ENCODE measurements at places on chromosomes 1 and 21. TPM values are rescaled to one million over a fixed set of nuclear protein-coding genes. Genes with fewer than 3 reads are reported as not detected.

- H3K4me1 ChIP-seq: peaks cover 38% of the 10 kb centered on the region
- no peaks in the 10 kb centered on the region for H3K27me3 ChIP-seq
- DNase-seq: no peak
Observed at GRCh38 chr1:23198373-23198772, 18.9 kb downstream of the HTR1D start.

- H3K4me1 ChIP-seq: no peaks in the 10 kb centered on the region
- DNase-seq: no peak
- H3K36me3 ChIP-seq: no peaks in the 10 kb centered on the region
- H3K27ac ChIP-seq: no peak overlapping the region
- H3K4me3 ChIP-seq: no peak overlapping the region
- H3K27me3 ChIP-seq: no peaks in the 10 kb centered on the region
Observed at GRCh38 chr1:56418151-56418631, 161.2 kb downstream of the PLPP3 start.

DNA sequence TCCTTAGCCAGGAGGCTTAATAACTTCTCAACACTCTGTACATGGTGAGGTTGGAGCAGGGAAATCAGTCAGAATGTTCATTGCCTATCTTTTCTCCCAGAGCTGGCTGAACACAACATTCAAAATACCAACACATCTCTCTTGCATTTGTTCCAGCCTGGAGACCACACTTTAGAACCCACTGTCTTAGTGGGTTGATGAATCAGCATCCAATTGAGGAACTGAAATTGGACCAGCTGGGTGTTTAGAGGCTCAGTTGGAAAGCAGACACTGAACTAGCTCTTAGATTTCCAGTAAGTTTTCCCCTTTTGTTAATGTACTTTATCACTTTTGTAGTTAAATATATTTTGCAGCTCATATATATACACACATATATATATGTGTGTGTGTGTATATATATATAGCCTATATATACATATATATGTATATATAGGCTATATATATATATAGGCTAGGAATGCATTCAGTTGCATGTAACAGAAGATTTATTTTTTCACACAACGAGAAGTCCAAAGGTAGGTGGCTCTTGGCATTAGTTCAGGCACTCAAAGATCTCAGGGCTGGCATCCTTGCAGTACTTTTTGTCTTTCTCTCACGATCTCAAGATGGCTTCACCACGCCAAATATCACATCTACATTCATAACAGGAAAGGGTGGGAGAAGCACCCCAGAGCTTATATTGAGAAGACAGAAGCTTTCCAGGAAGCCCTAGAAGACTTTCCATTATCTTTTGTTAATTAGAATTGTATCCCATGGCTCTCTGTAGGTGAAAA, 35.0 kb upstream of the HUNK start:
- H3K4me3 ChIP-seq: no peak overlapping the region
- no peaks in the 10 kb centered on the region for H3K36me3 ChIP-seq
- H3K27me3 ChIP-seq: no peaks in the 10 kb centered on the region
- H3K4me1 ChIP-seq: no peaks in the 10 kb centered on the region
- DNase-seq: no peak
- H3K27ac ChIP-seq: no peak overlapping the region

GRCh38 chr1:45804669-45804969, 1.2 kb downstream of the MAST2 start:
- no peaks in the 10 kb centered on the region for H3K27me3 ChIP-seq
- H3K36me3 ChIP-seq: peaks cover 2% of the 10 kb centered on the region
- H3K4me3 ChIP-seq: peak overlapping the region; percentile 67
- H3K4me1 ChIP-seq: peaks cover 14% of the 10 kb centered on the region
- H3K27ac ChIP-seq: no peak overlapping the region

DNA sequence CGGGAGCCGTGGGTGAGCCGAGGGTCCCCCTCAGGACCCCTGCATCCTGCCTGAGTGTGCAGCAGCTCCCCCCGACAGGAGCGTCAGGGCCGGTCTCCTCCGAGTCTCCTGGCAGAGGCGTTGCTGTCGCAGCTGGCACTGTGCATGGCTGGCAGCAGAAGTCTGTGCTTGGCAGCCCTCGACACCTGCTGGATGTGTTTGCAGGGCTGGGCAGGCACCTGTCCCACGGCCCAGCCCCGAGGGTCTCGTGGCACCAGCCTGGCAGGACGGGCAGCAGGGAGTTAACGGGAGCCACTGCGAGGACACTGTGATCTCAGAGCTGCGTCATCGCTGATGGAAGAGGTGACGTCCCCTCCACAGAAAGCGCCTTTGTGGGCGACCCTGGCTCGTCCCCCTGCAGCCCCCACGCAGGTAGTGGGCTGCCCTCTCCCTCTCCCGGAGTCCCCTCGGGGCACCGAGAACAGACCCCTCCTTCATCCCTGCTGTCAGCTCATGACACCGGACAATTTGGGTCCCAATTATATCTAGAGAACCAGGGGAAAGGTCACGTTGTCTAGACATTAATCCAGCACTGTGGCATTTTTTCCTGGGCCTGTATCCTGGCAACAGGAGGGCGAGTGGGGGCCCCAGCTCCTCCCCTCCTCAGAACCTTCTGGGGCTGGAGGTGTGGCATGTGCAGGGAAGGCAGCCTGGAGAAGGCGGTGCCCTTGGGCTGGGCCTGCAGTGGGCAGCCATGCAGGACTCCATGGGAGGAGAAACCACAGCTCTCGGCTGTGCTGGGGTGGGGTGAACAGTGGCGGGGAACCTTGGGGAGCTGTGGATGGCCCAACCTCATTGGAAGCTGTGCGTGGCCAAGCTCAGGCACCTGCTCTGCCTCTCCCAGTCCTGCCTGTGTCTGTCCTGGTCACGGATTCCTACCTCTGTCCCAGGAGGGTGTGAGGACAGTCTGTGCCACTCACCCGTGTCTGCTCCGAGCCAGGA, 15.4 kb downstream of the COL18A1 start:
- no peak for DNase-seq
- no peaks in the 10 kb centered on the region for H3K27me3 ChIP-seq
- no peak overlapping the region for H3K4me3 ChIP-seq

GRCh38 chr1:40105028-40105427, 8.0 kb upstream of the PPT1 start:
- H3K27ac ChIP-seq: no peak overlapping the region
- no peaks in the 10 kb centered on the region for H3K36me3 ChIP-seq
- H3K4me1 ChIP-seq: peaks cover 10% of the 10 kb centered on the region
- H3K27me3 ChIP-seq: no peaks in the 10 kb centered on the region
- DNase-seq: no peak

DNA sequence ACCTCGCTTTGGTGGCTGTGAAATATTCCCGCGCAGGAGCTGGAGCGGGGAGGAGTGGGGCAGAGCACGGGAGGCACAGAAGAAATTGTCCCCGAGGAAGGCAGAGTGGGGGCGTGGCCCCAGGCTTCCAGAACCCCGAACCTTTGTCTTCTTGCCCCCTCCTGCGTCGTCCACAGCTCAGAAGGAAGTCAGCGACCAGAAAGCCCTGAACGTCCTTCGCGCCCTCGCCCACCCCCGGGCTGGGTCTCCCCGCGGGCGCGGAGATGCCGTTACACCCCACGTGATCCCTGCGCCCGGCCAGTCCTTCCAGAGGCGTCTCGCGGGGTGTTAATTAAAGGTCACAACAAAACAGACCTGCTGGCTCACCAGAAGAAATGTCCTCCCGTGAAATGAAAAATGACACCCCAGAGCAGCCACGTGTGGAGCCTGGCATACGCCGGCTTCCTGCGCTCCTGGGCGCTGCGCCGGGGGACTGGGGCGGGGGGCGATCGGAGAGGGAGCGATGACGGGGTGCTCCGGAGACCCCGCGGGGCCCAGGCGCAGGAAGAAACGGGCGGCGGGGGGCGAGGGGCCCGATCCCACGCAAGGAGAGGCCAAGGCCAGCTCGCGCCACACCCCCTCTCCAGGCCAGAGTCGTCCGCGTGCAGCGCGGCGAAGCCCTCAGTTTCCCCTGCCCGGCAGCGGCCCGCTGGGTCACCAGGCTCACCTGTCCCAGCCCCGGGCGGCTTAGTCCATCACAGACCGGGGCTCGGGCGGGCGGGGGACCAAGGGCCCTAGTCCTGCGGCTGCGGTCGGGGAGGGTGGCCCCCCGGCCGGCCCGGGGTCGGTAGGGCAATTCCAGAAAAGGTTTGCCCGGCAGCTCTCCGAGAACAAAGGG, 995 bp upstream of the KIF26B start:
- no peaks in the 10 kb centered on the region for H3K36me3 ChIP-seq
- no peak for DNase-seq
- H3K27ac ChIP-seq: no peak overlapping the region

DNA sequence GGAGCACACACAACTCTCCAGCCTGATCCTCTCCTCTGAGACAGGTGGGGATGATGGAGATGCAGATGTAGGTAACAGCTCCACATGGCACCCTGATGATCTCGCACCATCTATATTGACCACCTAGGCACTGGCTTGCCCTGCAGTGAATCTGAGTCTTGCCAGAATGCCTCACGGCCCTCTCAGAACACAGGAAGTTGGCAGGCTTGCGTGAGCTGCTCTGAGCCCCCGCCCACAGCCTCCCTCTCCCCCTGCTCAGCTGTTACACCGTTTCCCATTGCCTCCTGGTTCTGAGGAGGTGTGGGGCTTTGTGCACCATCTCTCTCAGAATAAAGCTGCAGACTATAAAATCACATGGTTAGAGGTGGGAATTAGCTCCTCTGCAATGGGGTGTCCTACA, 48.0 kb downstream of the URB2 start:
- no peak overlapping the region for H3K27ac ChIP-seq
- H3K36me3 ChIP-seq: no peaks in the 10 kb centered on the region
- no peaks in the 10 kb centered on the region for H3K27me3 ChIP-seq
- DNase-seq: no peak
- H3K4me3 ChIP-seq: no peak overlapping the region

DNA sequence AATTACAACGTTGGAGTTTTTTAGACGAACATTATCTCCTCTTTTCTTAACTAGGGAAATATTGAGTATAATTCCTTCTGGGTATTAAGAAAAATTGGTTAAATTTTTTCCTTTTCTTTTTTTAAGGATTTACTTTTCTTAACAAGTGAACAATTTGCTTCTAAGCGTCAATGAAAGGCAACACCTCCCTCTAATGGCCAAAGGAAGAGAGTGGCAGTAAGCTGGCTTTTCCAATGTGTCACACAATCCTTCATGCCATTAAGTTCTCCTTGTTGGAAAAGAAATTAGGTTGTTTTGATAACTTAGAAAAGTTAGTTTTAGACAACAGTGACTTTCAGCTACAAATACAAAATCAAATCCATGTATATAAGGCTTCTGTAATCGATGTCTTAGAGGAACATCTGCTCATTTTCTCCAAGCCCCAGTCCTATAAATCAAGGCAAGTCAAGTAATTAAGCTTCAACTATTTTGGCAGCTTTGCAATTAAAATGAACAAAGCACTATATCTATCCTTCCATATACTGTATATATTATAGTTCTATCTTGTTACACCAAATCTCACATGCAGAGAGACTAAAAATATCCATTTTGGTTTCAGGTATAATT, 62.8 kb downstream of the EDEM3 start:
- DNase-seq: no peak
- peaks cover 3% of the 10 kb centered on the region for H3K36me3 ChIP-seq
- H3K4me3 ChIP-seq: no peak overlapping the region

GRCh38 chr21:42313501-42313969, 1.7 kb downstream of the TFF3 start:
- H3K4me3 ChIP-seq: no peak overlapping the region
- H3K4me1 ChIP-seq: peaks cover 2% of the 10 kb centered on the region

DNA sequence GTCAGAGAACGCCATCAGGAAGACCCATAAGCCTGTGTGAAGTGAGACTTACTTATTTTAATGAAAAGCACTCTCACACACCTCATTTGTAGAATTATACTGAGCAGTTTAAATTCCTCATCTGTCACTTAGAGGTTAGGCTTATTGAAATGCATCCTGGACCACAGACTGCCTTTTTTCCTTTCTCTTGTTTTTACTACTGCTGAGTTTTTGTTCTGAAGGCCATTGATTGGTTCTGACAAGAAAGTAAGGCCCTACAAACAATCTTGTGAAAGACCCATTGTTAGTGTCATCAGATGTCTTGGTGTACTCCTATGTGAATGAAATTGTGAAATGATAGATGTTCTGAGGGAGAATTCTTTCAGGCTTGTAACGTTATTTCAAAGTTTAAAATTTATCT, 1343.3 kb upstream of the ADGRL2 start:
- DNase-seq: no peak
- no peak overlapping the region for H3K27ac ChIP-seq
- no peak overlapping the region for H3K4me3 ChIP-seq

GRCh38 chr1:94973309-94973922, 46.5 kb upstream of the CNN3 start:
- no peak overlapping the region for H3K27ac ChIP-seq
- no peaks in the 10 kb centered on the region for H3K36me3 ChIP-seq
- no peak overlapping the region for H3K4me3 ChIP-seq
- no peak for DNase-seq

DNA sequence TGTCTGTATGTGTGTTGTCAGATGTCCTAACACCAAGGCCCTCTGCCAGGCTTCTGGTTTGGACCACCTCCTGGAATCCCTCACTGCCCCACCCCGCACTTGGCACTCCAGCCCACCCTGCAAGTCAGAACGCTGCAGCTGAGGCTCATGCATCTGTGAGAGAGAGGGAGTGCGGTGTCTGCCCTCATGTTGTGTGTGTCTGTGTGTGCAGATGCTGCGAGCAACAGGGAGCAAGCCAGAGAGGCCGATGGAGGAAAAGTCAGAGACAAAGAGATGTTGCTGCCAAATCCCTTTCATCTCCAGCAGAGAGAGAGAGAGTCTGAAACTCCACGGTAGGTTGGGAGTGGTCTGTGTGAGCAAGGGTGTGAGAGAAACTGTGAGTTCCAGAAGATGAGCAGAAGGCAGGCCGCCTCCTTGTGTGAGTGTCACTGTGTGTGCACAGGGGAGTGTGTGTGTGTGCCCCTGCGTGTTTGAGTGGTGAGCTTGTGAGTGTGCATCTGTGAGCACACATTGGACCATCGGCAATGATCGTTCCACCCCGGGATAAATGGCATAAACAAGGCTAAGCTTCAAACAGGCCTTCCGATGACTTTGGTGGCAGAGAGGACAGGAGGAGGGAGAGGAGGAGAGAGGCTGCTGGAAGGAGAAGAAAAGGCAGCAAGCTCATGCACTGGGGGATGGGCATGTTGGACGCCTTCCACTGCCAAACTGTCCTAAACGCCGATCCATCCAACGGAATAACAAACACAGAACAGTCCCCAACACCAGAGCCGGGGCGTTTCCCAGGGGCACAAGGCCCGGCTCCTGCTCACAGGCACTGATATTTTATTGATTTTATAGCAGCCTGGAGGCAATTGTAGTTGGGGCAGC, 99.2 kb upstream of the GRIK3 start:
- H3K36me3 ChIP-seq: no peaks in the 10 kb centered on the region
- H3K4me3 ChIP-seq: no peak overlapping the region
- no peak overlapping the region for H3K27ac ChIP-seq
- no peak for DNase-seq
- no peaks in the 10 kb centered on the region for H3K27me3 ChIP-seq
- no peaks in the 10 kb centered on the region for H3K4me1 ChIP-seq

GRCh38 chr1:38210021-38210894, 163.7 kb upstream of the POU3F1 start:
- H3K4me1 ChIP-seq: no peaks in the 10 kb centered on the region
- no peaks in the 10 kb centered on the region for H3K36me3 ChIP-seq
- DNase-seq: no peak
- H3K27me3 ChIP-seq: no peaks in the 10 kb centered on the region
- H3K4me3 ChIP-seq: no peak overlapping the region

KHDC4 gene
- polyA plus RNA-seq: 61.0 TPM

NKAIN1 gene
- not detected for polyA plus RNA-seq

TAF12 gene
- 44.7 TPM for polyA plus RNA-seq

ROR1 gene
- 9.2 TPM for polyA plus RNA-seq

FOXE3 gene
- not detected for polyA plus RNA-seq

NPPB gene
- not detected for polyA plus RNA-seq
